Cerebellum (tissue), 4 donors: ENCODE measurements at places on chromosomes 6 and 20. TPM values are rescaled to one million over a fixed set of nuclear protein-coding genes. Genes with fewer than 3 reads are reported as not detected.

The SALL4 gene
- total RNA-seq = 2.3 TPM

The PCNA gene
- 52.4 TPM for total RNA-seq

The DYNLT2 gene
- total RNA-seq = 2.9 TPM

The KCNB1 gene
- 10.0 TPM for total RNA-seq

The BPIFB1 gene
- 0.45 TPM for total RNA-seq

The DEFB124 gene
- not detected for total RNA-seq

The IP6K3 gene
- 0.27 TPM for total RNA-seq

The OPRM1 gene
- total RNA-seq = 15.9 TPM

The STMN3 gene
- 66.7 TPM for total RNA-seq

The FRK gene
- 0.36 TPM for total RNA-seq

The MLN gene
- not detected for total RNA-seq

The WDR27 gene
- total RNA-seq = 65.5 TPM

The ZNF334 gene
- 30.8 TPM for total RNA-seq

The FNDC1 gene
- total RNA-seq = 1.7 TPM

The GJA10 gene
- not detected for total RNA-seq

The APCDD1L gene
- total RNA-seq = not detected

The FAM184A gene
- 30.4 TPM for total RNA-seq

The SLC29A1 gene
- 10.8 TPM for total RNA-seq

The SLC22A3 gene
- 4.3 TPM for total RNA-seq

The TRIM38 gene
- 0.73 TPM for total RNA-seq

The COL11A2 gene
- 1.9 TPM for total RNA-seq

The MOG gene
- total RNA-seq = 0.18 TPM

The TPBG gene
- 20.4 TPM for total RNA-seq

The RAMACL gene
- total RNA-seq = 3.5 TPM

The SPATS1 gene
- total RNA-seq = not detected

The CCN5 gene
- not detected for total RNA-seq

The GSTA3 gene
- not detected for total RNA-seq

The ZBTB46 gene
- 20.3 TPM for total RNA-seq

The ETV7 gene
- not detected for total RNA-seq

The GPR63 gene
- total RNA-seq = 9.2 TPM

The TCP1 gene
- 169 TPM for total RNA-seq

The NEDD9 gene
- 9.7 TPM for total RNA-seq

The FAXC gene
- 36.3 TPM for total RNA-seq

The RNF114 gene
- 49.5 TPM for total RNA-seq

The TJAP1 gene
- total RNA-seq = 7.3 TPM

The GMNN gene
- total RNA-seq = 14.6 TPM

The SYNDIG1 gene
- total RNA-seq = 12.4 TPM

The GTSF1L gene
- not detected for total RNA-seq

The PEX7 gene
- total RNA-seq = 7.0 TPM

The GNL1 gene
- total RNA-seq = 33.2 TPM

The LTA gene
- total RNA-seq = not detected

The ERMARD gene
- total RNA-seq = 29.7 TPM

The IFT52 gene
- 46.0 TPM for total RNA-seq

The MOXD1 gene
- 4.5 TPM for total RNA-seq

The PRPH2 gene
- 5.4 TPM for total RNA-seq

The PACRG gene
- 7.2 TPM for total RNA-seq

The TMEM217 gene
- total RNA-seq = 1.00 TPM
